ENCODE measurements at places on chromosomes 1 and 21.

DNA sequence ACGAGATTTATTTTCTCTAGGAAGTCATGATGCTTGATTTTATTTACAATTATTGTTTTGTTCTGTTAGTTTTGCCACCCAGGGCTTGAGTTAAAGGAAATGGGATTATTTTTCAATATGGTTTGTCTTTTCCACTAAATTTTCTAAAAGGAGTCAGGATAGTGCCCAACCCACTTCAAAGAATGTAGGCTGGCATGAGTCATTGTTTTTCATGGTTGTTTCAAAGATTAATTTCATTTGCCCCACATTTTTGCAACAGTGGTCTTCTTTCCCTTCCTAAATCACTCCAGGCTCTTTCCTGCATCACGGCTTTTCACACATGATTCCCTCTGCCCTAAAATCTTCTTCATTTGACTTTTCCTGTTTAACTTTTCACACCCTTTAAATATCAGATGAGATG lies 2.5 kb downstream of the SLAMF6 start:
- DNase-seq, result peak; percentile 35

DNA sequence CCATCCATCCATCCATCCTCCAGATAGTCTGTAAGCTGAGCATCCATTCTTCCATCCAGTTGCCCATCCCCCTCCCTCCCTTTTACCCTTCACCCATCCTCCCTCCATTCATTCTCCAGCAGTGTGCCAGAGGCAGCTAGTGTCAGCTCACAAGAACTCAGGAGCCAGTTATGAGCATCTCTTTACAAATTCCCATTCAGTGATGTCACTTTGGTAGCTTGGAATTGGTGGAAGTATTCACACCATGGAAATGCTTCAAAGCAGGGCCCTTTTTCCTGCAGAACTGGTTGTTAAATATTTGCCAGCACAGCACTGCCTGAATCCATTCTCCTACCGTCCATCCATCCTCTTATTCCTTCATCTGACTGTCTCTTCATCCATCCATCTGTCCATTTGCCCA lies 72.5 kb downstream of the ARHGEF10L start:
- DNase-seq, result peak; percentile 52

DNA sequence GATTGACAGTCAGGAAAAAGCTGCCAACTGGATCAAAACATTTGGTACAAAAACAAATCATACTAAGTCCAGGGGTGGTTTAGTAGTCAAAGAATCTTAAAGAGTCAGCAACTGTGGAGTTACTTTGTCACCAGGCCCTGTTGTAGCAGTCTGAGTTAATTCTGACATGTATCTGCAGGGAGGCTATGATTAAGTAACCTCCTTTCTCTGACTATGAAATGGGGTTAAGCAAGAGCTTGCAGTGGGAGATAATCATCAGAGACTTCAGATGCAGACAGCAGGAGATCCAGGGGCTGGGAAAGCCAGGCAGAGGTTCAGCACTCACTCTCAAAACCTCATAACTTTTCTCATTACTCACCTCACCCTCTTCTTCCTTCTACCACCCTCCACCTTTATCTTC lies 99.2 kb upstream of the BTG3 start:
- peak; percentile 88 for DNase-seq

DNA sequence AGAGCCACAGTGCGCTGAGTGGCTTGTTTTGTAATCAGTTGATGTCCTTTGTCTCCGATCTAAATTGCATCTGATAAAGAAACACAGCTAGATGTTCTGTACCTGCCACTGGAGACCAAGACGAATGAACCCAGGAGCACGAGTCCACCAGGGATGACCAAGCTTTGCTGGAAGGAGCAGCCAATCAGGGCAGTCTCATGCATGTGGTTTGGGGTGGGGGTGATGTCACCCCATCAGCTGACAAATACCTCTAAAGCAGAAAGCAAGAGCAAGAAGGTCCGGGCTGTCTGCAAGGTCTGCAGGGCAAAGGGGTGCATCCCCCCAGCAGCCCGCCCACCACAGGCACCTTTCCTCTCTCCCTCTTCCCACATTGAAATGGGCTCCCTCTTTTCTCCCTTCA lies 653.8 kb downstream of the AJAP1 start:
- DNase-seq, result no peak

DNA sequence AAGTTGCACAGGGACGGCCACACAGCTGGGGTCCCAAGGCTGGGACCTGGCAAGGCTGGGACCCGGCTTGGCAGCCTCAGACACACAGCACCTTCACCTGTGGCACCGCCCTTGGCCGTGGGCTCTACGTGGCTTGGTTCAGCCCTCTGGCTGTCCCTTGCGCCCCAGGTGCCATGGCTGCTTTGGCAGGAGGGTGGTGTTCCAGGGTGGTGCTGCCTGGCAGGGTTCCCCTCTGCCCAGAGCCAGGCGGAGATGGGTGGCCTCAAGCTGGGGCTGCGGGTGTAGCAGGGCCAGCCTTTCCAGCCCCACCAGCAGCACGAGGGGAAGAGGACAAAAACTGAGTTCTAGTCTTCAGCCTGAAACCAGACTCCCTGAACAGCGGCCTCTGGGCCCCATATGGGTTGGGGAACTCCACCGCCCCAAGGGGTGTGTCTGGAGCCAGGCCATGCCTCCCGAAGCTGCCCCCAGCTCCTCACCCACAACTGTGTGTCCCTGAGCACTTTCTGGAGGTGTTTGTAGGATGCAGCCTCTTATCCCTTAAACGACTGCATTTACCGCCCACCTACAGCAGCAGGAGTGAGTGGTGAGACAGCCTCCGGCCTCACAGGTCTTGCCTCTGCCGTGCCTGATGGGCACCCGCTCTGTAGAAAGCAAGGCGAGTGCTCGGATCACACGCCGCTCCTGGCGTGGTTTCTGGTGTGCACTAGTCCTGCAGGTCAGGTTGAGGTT lies 92.3 kb downstream of the PDE9A start:
- no peak for DNase-seq

DNA sequence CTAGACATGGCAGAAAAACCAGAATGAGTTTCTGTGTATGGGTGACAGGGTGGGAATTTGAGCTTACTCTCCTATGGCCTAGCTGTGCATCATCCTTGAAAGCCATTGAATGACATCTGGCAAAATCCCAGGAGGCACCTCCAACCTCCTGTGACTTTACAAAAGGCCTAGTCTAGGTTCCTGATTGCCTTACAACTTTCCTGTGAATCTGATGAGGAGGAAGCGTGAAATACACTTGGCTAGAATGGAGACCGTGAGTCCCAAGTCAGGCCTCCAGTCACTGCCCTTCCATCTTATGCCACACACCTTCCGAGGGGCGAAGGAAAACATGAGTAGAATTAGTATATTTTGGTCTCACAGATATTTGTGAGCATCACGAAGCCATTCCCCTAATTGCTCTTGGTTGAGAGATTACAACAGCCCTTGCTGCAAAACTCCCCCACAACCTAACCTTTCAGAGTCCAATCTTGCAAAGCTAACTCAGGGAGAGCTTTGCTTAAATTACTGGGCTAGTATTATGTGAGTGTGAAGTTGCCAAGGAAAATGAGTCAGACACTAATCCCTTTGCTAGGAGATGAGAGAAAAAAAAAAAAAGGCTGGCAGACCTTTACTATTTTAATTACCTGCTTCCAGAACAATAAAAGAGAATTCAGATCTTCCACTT lies 36.3 kb upstream of the PAXBP1 start:
- peak; percentile 30 for DNase-seq

DNA sequence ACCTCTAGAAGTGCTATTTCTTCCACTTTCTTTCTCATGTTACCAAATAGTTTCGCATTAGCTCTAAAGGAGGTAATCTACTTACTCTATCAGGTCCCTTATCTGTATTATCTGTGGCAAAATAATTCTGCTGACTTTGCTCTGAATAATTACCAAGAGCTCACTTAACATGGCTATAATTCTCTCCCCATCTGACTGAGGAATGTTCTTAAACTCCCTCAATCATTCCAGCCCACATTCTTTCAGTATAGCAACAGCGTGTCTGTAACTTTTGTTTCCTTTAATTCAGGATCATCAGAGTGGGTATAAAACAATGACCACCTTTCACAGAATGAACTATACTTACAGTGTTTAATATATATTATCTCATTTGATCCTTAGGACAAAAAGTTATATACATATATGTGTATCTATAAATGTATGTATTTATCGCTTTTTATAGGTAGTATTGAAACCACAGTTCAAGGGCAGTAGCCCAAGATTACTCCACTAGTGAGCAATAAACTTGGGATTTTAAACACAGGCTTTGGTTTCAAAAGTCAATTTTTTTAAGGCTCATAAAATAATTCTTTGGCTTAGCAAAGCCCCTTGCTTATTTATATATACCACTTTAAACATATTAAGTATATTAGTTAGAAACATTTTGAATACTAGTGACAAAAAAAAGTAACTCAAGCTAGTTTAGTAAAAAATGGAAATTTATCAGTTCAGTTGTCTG lies 36.1 kb upstream of the ST6GALNAC3 start:
- no peak for DNase-seq

- DNase-seq, result no peak
These were observed 54.2 kb upstream of the ETS2 start for GRCh38 chr21:38751379-38752050.

DNA sequence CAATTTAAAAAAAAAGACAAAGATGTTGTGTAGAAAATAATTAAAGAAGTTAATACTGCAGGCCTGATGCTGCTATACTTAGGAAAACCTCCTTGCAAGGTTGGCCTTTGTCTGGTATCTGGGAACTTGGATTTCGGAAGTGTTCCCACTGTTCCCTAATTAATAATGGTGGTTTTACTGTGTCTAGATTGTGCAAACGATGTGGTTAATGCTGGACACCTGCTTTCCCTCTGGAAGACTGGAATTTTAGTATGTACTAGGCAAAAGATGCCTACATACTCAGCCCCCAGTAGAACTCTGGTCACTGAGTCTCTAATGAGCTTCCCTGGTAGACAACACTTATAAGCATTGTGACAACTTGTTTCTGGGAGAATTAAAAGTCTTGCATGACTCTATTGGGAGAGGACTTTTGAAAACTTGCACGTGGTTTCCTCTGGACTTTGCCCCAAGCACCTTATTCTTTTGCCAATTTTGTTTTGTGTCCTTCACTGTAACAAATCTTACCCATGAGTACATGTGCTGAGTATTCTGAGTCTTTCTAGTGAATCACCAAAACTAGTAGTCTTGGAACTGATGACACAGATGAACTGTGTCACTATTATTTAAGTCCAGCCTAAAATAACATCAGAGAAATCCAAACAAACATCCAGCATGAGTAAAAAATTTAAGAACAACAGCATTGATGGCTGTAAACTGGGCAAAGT lies 40.4 kb downstream of the LIN9 start:
- DNase-seq, result peak; percentile 80

- peak; percentile 91 for DNase-seq
These were observed 56.8 kb downstream of the ZBTB17 start for GRCh38 chr1:15918962-15919715.

GRCh38 chr1:59223198-59223597 lies 73.7 kb upstream of the FGGY start:
- DNase-seq, result no peak

DNA sequence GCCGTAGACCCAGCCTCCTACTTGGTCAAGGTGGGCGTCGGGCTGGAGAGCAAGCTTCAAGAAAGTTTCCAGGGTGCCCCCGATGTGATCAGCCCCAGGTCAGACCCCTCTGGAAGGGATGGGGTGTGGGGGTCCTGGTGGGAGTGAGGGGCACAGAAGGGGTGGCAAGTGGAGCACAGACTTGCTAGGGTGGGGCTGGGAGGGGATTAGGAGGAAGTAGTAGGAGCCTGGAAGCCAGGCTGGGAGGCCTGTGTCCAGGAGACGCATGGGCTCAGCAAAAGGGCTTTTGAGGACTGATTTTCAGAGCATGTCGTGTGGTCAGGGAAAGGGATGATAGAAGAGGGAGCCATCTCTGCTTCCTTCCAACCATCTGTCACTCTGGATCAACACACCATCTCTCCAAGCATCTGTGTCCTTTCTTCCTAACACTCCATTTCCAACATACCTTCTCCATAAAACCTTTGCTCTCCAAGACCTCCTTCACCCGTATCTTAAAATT lies 8.5 kb downstream of the TRIM46 start:
- DNase-seq, result no peak

DNA sequence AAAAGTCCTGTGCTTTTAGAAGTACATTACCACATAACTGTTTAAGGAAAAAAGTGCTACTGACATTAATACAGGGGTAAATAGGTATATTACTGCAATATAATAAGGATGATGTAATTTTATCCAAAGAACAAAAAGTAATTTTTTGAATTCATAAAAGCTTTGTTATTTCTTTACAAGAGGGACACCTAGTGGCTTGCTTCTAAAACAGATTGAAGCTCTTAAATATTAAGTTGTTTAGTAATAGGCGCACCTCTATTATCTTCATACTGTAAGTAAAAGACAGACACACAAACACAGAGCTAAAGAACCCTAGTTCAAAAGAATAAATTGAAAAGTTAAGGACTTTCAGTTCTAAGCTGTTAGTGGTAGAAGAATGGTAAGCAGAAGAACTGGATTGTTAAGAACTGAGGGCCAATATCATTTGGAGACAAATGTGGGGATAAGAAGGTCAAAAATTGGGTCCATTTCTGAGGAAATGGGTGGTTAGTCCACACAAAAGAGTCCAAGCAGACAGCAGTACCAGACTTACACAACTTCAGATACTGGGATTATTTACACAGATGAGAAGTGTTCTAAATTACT lies 15.4 kb downstream of the ZNHIT6 start:
- peak; percentile 66 for DNase-seq

- no peak for DNase-seq
These were observed 26.8 kb downstream of the SESN2 start for GRCh38 chr1:28286111-28286510.

DNA sequence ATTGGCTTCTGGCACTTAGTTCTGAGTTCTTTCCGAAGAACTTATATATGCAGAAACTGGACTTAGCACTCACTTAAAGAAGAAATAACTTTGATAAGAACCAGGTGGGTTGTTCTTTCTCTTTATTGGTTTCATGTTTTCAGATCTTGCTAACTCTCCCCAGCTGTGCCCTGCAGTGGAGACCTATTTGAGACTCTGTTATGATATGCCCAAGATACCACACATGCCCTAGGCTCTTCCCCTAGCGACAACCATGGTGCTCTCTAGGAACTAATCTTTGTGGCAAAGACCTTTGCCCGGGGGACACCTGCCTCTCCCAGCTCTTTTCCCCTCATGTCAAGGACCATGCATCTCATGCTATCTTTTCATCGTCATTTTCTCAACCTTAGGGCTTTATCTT lies 128.8 kb downstream of the PBX1 start:
- no peak for DNase-seq

- no peak for DNase-seq
These were observed 117.3 kb downstream of the RHOU start for GRCh38 chr1:228852511-228853088.

Measured in bronchial epithelial cell (primary cell).